Kidney (tissue), 22 donors: ENCODE measurements at places on chromosomes 2 and 18. TPM values are rescaled to one million over a fixed set of nuclear protein-coding genes. Genes with fewer than 3 reads are reported as not detected.

Gene SLC11A1
- 37.6 TPM for total RNA-seq

Gene LCT
- total RNA-seq: not detected

Gene GATA6
- total RNA-seq: 10.9 TPM

Gene PLCD4
- total RNA-seq: 11.0 TPM

Gene MAP2
- 11.4 TPM for total RNA-seq

Gene OSBPL1A
- total RNA-seq: 40.3 TPM

Gene GDF7
- total RNA-seq: 12.5 TPM

Gene KCNE4
- total RNA-seq: 4.2 TPM

Gene CD302
- total RNA-seq: 33.2 TPM

Gene PROC
- total RNA-seq: 5.9 TPM

Gene CCDC148
- total RNA-seq: 21.0 TPM

Gene LAMA1
- 14.1 TPM for total RNA-seq

Gene NR4A2
- total RNA-seq: 2.4 TPM
